ENCODE measurements at places on chromosomes 4 and X.

DNA sequence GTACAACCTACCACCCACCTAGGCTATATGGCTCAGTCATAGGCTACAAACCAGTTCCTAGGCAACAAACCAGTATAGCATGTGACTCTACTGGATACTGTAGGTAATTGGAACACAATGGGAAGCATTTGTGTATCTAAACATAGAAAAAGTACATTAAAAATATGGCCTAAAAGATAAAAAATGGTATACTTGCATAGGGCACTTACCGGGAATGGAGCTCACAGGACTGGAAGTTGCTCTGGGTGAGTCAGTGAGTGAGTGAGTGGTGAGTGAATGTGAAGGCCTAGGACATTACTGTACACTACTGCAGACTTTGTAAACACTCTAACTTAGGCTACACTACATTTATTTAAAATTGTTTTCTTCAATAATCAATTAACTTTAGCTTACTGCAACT is 139.2 kb upstream of the RBPJ start:
- DNase-seq, result no peak

DNA sequence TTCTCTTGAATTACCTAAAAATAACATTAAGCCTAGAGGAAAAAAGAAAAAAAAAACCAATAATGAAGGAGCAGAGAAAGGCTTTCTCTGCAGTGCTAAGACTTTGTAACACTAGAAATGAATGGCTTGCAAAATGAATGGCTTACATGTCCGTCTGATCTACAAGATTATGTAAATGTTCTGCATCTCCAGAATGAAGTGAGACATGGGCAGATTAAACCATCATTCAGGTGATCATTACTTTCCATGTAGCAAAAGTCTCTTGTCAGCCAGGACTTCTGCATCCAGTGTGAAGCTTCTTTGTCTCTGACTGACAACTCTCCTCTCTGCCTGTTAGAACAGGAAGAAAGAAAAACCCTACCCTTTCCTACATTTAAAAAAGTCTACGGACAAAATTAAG is 304.3 kb downstream of the LDB2 start:
- no peak for DNase-seq

GRCh38 chr4:88162626-88163025 is 4.2 kb upstream of the ABCG2 start:
- no peak for DNase-seq

- no peak for DNase-seq
Observed at GRCh38 chr4:13355111-13355880, 128.8 kb downstream of the RAB28 start.

DNA sequence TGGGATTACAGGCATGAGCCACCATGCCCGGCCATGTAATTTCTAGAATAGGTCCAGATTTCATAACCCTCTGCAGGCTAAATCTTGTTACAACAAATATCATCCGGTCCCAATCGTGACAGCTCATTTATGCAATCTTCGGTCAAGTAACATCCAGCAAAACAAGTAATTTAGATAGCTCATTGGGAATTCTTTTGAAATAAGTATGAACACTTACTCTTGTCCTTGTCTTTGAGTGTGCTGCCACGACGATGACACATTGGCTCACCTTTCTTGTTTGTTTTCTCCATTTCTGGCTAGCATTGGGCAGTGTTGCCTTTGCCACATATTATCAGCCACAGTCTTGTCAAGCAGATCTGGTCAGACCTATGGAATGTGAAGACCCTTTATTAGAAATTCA is 92.0 kb downstream of the PHEX start:
- DNase-seq, result no peak

GRCh38 chr4:5955856-5956255 is 62.4 kb downstream of the C4orf50 start:
- DNase-seq, result no peak

- no peak for DNase-seq
Observed at GRCh38 chr4:150004481-150004880, 73.8 kb upstream of the DCLK2 start.

GRCh38 chr4:147096667-147097604 is 151.3 kb upstream of the TTC29 start:
- DNase-seq, result no peak

GRCh38 chrX:1205681-1206611 is 6.5 kb downstream of the CRLF2 start:
- DNase-seq, result no peak

DNA sequence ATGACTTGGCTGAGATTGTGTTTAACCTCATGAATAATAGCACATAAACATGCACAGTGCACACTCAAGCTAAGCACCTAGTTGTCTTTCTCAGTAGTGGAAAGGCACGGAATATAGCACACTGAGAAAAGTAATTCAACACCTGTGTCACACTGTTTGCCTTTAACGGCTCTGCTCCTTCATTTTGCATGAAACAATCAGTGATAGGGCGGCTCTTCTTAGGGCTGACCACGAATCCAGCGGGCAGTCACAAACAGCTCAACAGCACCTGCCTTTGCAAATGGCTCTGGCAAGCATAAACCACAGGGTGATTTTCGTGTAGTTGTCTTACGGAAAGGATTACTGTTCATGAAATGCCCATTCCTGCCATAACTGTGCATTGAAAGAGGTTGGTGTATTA is 954.0 kb upstream of the TENM3 start:
- no peak for DNase-seq

- DNase-seq, result no peak
Observed at GRCh38 chrX:133676344-133677122, 261.2 kb upstream of the GPC4 start.

DNA sequence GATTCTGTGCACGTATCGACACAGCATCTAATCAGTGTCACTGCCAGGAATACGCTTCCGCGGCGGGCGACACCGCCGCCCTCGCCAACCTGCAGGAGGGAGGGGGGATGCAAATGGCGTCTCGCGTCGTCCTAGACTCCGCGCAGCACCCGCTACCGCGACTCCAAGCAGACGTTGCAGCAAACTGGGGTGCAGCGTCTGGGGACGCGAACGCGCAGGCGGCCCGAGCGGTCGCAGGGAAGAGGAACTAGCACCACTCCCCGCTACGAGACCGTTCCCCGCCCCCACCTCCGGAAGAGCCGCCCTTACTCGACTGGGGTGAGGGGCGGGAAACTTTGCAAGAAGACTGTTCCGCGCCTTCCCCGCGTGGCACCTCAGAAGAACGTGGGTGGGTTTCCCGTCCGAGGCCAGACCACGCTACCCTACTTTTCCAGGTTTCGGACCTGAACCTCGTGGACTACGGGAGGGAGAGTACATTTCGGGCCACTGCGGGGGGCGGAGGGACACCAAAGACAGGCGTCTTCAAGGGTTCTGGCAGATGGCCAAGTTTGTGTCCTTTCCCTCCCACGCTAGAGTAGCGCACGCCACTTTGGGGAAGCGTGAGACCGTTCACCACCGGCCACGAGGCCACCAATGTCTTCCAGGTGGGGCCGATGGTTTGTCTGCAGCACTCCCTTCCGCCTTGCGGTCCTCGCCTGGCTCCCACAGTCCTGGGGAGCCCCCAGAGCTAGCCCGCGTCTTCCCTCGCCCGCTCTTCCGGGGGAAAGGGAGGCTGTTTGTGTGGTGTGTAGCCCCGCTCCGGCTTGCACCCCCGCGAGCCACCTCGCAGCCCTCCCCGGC is 78.0 kb upstream of the BCOR start:
- DNase-seq, result peak; percentile 65

DNA sequence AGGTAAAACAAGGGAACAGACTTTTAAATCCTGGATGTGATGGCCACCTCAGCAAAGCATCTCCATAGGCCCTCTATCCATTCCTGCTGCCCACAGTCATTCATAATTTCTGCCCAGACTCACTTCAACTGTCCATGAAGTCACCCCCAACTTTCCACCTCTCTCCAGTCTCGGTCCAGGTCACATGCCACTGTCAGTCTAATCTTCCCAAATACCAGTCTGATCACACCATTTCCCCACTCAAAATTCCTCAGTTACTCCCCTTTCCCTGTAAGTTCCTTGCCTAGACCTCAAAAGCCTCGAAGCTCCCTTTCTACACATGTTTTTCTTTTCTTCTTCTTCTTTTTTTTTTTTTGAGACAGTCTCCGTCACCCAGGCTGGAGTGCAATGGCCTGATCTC is 51.2 kb upstream of the HOPX start:
- DNase-seq, result no peak

DNA sequence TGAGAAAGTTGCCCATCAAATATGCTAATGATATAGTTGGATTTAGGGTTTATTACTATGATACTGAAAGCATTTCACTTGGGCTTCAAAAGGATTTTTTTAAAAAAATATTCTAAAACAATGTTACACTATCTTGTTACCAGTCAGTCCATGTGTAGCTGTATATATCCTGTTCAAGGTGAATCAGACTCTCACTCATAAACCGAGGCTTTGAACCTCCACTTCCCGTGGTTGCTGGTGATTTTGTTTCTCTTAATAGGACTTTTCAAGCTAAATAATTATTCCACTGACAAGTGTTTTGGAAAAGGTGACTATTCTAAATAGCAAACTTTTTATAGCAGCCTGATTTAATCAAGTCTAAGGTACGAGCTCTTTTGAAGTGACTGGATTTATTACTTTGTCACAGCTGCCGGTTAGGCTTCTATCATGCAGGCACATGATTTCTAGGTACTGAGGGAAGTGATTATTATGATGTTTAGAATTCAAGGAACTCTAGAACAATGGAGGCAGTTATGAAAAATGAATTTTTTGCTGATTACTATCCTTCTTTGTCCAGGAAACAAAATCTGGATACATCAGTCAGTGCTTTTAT is 287.7 kb downstream of the KCTD8 start:
- no peak for DNase-seq

- no peak for DNase-seq
Observed at GRCh38 chr4:123340381-123340701, 56.3 kb upstream of the SPRY1 start.

- DNase-seq, result no peak
Observed at GRCh38 chrX:87626996-87627395, 109.4 kb downstream of the KLHL4 start.

DNA sequence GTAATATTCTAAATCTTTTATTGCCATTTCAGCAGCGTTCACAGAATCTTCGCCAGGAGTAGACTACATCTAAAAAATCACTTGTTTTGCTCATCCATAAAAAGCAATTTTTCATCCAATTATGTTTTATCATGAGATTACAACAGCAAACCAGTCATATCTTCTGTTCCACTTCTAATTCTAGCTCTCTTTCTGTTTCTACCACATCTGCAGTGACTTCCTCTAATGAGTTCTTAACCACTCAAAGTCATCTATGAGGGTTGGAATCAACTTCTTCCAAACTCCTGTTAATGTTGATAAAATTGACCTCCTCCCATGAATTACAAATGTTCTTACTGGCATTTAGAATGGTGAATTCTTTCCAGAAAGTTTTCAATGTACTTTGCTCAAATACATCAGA is 174.4 kb upstream of the BRWD3 start:
- no peak for DNase-seq

- DNase-seq, result no peak
Observed at GRCh38 chrX:134406356-134407064, 53.5 kb upstream of the HPRT1 start.

DNA sequence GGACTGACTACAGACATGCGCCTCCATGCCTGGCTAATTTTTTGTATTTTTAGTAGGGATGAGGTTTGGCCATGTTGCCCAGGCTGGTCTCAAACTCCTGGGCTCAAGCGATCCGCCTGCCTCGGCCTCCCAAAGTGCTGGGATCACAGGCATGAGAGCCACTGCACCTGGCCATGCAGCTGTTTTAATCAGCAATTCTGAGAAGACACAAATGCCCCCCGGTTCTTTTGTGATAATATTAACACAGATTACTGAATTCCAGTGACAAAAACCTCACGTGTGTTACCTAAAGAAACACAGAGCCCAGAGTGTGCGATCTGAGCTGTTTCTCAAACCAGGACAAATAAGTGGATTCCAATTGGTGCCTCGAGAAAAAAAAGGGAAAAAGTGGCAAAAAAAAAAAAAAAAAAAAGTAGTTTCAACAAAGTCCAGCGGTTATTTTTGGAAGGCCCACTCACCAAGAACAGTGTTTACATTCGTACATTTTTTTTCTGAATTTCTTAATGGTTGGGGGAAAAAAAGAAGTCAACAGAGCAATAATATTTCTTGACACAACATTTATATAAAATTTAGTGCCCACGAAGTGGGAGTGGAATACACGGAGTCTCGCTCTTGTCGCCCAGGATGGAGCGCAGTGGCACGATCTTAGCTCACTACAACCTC is 17.2 kb downstream of the DHRSX start:
- DNase-seq, result no peak

GRCh38 chr4:51963841-51964517 is 56.2 kb downstream of the LRRC66 start:
- no peak for DNase-seq

DNA sequence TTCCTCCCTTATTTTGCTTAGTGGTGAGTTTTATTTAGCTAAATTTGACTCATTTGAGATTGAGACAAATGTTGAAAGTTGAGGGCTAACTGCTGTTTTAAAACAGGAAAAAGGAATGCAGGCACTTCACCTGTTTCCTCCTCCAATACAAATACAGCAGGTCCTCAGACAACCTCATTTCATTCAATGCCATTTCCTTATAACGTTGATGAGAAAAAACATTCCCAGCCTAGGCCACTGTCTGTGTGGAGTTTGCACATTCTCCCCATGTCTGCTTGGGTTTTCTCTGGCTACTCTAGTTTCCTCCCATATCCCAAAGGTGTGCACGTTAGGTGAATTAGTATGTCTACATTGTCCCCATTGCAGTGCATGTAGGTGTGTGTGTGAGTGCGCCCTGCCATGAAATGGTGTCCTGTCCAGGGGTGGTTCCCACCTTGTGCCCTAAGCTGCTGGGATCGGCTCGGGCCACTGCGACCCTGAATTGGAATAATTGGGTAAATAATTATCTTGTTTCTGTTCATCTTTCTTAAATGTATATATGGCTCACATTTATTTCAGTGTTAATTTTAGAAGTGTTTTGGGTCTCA is 21.9 kb downstream of the SMAD1 start:
- no peak for DNase-seq

DNA sequence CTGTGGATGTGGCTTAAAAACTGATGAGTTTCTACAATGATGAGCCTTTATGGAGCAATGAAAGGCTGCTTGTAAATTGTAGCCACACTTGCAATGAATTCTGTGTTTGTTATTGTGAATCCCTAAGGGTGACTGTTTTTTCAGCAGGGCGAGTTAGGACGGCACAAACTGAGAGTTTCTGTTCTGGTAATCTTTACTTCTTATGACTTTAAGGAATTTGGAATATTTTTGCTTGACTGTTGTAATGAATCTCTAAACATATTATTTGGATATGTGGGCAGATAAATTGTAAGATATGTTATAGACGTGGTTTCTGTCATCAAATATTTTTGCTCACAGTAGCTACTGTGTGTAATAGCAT is 22.2 kb downstream of the RBPJ start:
- DNase-seq, result no peak

- DNase-seq, result no peak
Observed at GRCh38 chr4:159240687-159241086, 137.8 kb downstream of the RAPGEF2 start.

GRCh38 chr4:17468619-17469221 is 43.2 kb downstream of the QDPR start:
- DNase-seq, result no peak

DNA sequence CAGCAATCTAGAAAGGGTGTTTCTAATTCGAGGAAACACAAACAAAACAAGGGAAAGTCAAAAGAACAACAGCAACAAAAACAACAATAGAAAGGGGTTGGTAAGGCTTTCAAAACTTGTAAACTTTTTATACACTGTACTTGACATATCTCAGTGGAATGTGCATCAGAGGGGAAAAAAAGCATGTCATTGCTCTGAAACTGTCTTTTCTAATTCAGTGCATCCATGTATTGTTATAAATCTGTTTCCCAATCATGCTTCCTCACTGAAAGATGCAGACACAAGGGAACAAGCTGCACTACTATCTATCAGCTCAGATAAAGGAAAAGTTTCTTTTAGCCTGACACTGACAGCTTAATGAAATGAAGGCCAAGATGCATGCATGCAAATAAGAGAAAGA is 44.2 kb upstream of the PCDH18 start:
- no peak for DNase-seq
